ENCODE measurements at places on chromosomes 7 and 10.
A peak's percentile ranks its signal among the peaks of the same experiment; 100 is the strongest.

DNA sequence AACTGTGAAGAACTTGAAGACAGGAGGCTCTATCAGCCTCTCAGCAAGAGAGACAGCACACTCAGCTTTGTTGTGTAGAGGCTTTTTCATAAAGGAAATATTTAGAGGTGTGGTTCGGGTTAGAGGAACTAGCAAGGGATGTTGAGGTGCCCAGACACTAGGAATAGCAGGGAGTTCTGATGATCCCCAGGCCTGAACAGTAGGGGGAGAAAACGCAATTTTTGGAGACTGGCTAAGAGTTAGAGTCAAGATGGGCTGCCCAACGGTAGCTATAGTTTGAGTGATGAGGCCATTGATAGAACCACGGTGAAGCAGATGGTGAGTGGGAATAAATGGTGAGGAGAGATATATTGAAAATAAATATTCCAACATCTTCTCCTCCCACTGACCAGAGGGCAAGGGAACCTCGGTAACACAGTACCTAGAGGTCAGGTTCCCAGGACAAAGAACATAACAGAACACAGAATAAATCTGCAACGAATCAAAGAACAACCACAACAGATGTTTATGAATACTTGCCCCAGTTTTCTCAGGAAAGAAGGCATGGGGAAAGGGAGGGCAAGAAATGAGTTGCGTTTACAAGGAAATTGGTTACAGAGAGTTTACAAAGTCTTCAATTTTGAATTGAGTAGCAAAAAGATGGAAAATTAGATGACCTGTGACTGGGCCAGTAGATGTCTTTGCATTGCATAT lies 24.2 kb upstream of the BPGM start:
- no peak for DNase-seq

DNA sequence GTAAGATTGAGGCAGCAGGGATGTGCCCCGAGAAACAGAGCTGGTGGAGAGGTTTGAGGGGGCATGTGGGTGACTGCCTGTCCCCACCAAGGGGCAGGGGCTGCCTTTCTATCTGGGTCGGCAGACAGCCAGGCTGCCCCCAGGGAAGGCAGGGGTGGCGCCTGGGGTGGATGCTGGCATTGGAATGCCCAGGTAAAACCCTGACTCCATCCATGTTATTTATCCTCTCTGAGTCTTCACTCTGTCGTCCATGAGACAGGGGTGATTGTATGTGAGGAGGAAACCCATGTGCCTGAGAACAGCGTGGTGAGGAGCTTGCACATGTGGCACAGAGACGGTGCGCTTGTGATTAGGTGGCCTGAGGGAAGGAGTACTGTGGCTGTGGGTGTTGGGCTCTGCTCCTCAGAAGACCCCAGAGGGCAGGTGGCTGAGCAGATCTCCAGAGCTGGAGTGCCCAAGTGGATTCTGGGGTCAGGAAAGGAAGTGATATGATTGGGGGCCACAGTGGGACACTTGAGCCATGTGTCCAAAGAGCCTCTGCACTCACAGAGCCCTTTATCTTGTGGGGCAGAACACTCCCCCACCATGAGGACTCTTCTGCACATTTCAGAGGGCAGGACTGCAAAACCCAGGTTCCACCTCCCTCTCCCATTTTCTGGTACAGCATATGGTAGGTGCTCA lies 100.4 kb upstream of the RET start:
- DNase-seq = no peak

- DNase-seq = no peak
Observed at GRCh38 chr7:148931470-148931869, 47.4 kb upstream of the EZH2 start.

DNA sequence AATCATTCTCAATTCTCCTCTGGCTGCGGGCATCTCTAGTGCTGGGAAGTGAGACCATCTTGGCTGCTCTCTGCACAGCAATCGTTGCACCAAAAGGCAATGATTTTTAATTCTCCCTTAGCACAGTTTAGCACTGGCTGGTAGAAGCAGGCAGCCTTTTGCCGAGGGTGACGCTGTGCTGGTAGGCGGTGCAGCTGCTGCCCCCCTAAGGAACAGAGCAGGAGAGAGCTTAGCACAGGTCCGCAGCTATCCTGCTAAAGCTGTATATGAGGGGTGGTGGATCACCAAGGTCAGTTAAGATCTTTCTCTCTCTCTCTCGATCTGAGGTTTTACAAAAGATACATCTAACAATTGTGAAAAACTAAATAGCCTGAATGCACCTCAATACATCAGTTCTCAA lies 390.1 kb downstream of the GATA3 start:
- DNase-seq = peak; percentile 16

- DNase-seq = no peak
Observed at GRCh38 chr10:4767033-4767814, 58.8 kb upstream of the AKR1E2 start.

DNA sequence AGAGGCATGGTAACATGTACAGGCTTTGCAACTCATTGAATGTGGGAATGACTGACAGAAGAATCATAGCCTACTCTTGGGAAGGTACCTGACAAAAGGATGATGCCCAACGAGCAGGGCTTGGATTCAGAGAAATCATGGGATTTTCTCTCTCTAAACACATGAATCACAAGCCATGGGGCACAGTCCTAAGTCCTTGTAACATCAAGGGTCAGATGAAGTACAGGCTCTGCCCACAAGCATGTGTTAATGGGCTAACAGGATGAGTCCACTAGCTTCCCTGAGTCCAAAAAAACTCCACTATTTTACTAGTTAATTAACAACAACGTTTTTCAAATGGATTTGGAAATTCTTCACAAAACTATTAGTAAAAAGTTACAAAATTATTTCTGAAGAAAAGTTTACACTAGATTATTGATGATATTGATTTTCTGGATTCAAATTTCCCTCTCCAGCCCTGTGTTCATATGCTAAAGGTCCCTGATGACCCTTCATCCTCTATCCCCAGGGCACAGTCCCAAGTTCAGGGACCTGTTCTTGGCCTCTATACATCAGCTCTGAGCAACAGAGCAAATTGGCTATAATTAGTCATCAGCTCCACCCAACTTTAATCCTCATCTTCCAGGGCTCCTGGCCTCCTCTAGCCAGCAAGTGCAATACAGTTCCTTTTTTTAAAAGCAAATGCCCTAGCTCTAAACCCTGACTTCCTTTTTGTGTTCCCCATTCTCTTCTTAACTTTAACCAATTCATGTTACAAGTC lies 99.8 kb downstream of the GSAP start:
- no peak for DNase-seq

GRCh38 chr10:90007226-90007625 lies 305.8 kb downstream of the KIF20B start:
- DNase-seq = no peak

DNA sequence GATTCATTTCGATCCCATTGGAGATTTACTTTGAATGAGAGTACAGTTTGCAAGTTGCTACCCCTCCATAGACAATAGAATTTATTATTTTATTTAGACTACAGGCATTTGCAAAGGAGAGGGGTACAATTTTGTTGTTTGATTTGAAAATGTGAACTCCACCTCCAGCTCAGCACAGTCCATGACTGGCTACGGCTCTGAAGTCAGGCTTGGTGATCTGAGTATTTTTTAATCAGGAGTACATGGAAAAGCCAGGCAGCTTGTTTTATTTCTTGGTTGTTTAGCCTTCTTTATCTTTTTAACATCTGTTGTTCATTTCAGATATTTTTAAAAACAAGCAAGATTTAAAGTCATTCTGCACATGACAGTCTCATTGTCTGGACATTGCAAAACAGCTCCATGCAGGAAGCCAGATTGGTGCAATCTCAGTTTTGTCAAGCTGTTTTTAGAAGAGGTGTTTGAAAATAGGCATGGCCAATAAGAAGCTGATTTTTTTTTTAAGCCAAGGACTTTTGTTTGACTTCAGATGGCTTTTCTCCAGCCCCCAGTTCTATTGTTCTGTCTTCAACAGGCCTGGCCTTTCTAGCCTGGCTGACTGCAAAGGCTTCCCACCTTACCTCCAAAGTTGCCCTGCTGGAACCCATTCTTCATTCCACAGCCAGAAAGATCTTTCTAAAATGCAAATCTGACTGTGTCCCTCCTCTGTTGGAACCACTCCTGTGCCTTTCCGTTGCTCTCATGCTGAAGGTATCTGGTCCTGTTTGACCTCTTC lies 12.2 kb downstream of the PLXDC2 start:
- DNase-seq = no peak

DNA sequence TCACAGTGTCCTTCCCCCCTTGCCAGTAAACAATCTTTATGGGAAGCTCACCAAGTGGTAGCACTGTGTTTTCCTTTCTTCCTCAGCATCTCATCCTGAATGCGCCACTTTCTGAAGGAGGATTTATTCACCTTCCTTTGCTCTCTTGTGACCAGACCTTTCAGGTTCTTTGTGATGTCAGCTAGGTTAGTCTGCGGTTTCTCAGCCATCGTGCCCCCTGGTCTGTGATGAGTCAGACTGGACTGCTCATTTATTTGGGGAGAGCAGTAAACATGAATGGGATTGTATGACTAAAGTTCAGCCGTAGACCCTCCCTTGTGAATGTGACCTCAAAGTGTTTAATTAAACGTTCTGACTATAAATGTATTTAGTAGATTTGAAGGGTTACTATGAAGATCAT lies 235.1 kb upstream of the CELF2 start:
- no peak for DNase-seq

DNA sequence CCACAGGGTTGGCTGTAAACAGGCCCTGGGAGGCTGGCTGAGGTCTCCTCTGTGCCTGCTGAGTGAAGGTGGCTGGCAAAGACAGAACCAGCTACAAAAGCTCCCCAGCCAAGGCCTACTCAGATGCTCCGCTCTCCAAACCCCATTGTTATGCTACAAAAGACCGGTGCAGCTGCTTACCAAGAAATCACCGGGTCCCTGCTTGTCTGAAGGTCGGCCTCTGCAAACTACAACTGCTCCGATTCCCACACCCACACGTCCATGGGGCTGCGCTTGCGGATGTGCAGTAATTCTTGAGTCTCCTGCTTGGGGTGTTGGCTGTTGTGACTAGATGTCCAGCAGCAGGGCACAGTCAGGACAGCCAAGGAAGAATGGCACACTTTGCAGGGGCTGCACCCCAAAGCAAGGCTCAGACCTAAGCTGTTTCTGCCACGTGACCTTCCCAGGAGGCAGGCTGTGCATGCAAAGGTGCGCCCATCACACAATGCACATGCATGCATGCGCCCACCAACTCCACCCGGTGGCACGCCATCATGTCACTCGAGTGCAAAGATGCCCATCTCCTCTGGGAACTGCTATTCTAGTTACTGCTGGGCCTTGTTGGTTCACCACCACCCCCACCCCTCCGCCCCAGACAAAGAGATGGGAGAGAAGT lies 97.8 kb downstream of the OAT start:
- no peak for DNase-seq

DNA sequence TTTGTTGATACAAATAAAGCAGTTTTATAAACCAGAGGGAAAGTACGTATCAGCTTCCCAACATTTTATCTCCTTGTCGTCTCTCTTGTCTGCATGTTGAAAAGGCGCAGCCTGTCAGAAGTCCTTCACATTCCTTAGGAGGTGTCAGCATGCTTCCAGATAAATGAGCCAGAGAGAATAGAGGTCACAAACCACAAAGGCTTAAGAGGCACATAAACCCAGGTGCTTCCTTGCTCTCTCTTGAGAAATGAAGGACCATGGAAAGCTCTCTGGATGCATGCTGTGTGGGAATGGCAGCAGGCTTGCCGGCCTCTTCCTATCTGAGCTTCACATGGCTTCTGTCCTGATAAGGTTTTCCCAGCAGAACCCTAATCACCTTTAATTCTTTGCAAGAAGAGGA lies 448.5 kb downstream of the XPNPEP1 start:
- DNase-seq = no peak

DNA sequence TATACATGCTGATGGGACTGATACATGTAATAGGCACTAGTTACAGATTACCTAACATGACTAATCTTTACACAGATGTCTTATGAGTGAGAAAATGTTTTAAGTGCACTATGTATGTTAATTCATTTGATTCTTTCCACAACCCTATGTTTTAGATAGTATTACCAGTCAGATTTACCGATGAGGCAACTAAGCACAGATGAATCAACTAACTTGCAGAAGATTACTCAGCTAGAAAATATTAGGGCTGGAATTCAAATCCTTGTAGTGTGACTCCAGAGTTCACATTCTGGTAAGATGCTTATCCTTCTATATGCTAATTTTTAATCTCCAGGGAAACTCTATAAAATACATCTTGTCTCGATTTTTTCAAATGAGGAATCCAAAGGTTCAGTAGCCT lies 964.9 kb downstream of the REEP3 start:
- DNase-seq = no peak

DNA sequence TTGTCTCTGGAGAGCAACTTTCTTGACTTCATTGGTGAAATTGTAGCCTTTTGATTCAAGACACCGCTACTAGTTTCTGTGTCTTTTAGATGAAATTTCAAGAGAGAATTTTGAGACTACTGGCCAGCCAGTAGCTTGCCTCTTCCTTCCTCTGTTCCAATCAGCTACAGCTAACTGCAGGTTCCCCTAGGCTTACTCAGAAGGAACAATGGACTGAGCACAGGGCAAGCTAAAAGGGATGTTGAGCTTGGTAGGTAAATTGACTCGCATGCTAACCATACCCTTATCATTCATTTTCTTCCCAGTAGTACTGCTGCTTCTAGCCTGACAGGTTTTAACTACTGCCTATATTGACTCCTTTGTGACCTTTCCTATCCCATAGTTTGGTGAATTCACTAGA lies 81.1 kb downstream of the RUNDC3B start:
- peak; percentile 16 for DNase-seq

GRCh38 chr10:75774783-75775490 lies 343.5 kb downstream of the LRMDA start:
- DNase-seq = no peak

DNA sequence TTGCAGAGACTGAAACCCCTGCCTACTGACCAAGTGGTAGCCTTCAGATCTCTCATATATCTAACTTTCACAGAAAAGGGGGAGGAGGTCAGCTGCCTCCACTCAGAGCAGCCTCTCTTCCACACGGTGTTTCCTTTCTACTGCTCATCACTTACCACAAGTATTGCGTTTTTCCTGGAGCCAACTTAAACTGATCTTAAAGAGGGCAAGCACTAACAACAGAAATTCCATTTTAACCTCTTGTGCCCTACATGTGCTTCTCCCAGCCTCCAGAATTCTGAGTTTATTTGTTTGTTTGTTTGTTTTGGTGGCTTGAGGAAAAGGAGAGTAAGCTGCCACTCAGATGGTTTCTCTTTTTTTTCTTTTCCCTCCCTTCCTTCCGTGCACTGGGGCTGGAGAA lies 19.1 kb downstream of the SKIDA1 start:
- no peak for DNase-seq

DNA sequence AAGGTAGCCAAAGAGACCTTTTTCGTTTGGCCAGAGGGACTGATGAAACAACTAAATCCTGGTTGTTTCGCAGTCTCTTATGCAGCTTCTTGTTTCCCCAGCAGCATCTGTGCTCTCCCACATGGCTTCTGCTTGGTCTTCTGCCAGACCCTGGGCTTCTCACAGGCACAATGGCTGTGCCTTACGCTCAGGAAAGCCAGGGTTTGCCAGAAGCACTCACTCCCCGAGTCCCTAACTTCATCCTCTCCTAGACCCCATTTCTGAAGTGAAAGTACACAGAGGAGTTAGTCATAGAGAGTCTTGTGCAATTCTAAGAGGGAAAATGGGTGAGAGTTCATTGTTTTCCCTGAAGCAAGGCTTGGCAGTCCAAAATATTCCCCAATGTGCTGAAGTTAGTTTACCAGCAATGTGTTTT lies 121.7 kb downstream of the EVX1 start:
- DNase-seq = no peak

- no peak for DNase-seq
Observed at GRCh38 chr10:31949266-31949665, 20.6 kb upstream of the ARHGAP12 start.

All from iPS DF 6.9 (cell line).